ENCODE measurements at places on chromosomes 6 and 20. TPM values are rescaled to one million over a fixed set of nuclear protein-coding genes. Genes with fewer than 3 reads are reported as not detected.

DNA sequence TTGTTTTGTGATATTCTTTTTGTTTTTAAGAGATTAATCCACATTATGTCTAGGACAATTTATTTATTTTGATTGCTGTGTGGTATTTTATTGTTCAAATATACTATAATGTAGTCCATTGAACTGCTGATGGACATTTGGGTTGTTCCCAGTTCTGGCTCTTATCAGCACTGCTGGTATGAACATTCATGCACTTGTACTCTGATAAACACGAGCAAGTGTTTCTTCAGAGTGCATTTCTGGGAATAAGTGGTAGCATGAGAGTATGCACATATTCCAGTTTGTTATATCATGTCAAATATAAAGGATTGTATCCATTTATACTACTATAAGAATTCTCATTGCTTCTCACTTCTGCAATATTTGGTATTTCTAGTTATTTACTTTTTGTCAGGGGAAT lies 7.1 kb downstream of the CALHM6 start:
- no peak for DNase-seq

- peak; percentile 72 for DNase-seq
Observed at GRCh38 chr6:7505189-7505699, 36.2 kb upstream of the DSP start.

DNA sequence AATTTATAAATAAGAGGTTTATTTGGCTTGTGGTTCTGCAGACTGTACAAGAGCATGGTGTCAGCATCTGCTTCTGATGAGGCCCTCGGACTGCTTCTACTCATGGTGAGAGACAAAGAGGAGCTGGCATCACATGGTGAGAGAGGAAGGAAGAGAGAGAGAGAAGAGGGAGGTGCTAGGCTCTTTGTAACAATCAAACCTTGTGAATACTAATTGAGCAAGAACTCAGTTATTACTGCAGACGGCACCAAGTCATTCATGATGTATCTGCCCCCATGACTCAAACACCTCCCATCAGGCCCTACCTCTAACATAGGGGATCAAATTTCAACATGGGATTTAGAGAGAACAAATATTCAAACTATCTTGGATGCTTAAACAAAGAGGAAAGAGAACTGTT lies 6.3 kb upstream of the SIRPG start:
- no peak for DNase-seq

GRCh38 chr6:154462425-154462824 lies 48.1 kb downstream of the CNKSR3 start:
- DNase-seq = no peak

STMND1 gene
- total RNA-seq = not detected

KIF13A gene
- total RNA-seq = 61.4 TPM
